ENCODE measurements at places on chromosomes 6 and 20.

GRCh38 chr6:100296810-100297544 is 167.7 kb downstream of the SIM1 start:
- no peak for DNase-seq

DNA sequence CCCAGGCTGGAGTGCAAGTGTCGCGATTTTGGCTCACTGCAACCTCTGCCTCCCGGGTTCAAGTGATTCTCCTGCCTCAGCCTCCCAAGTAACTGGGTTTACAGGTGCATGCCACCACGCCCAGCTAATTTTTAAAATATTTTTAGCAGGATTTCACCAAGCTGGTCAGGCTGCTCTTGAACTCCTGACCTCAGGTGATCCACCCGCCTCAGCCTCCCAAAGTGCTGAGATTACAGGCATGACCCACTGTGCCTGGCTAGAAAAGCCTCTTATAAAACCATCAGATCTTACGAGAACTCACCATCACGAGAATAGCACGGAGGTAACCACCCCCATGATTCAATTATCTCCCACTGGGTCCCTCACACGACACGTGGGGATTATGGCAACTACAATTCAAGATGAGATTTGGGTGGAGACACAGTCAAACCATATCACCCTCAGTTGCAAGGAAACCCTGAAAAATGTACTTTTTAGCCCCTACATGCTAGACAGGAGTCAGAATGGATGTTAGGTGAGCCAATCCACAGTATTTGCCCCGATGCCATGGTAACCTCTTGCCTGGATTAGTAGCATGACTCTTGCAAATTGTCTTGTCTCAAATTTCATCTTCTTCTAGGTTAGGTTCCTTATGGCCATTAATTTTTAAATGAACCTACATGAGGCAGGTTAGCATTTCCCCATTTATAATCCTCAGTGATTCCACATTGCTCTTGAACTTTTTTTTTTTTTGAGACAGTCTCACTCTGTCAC is 17.1 kb upstream of the SASH1 start:
- DNase-seq: no peak

GRCh38 chr6:130432838-130433237 is 67.0 kb downstream of the TMEM200A start:
- no peak for DNase-seq

- no peak for DNase-seq
Measured at GRCh38 chr20:56437196-56437960, 25.3 kb downstream of the CASS4 start.

GRCh38 chr20:41137614-41138474 is 501 bp downstream of the PLCG1 start:
- peak; percentile 58 for DNase-seq

GRCh38 chr20:61184194-61184593 is 67.9 kb upstream of the CDH4 start:
- no peak for DNase-seq

GRCh38 chr20:37342231-37343177 is 3.4 kb upstream of the SRC start:
- DNase-seq: no peak

All from GM12892 (cell line).